Activated gamma-delta T cell treated with Interleukin-2 at 50 U/mL for 16 hours (primary cell): ENCODE measurements at places on chromosomes 11 and 22.

DNA sequence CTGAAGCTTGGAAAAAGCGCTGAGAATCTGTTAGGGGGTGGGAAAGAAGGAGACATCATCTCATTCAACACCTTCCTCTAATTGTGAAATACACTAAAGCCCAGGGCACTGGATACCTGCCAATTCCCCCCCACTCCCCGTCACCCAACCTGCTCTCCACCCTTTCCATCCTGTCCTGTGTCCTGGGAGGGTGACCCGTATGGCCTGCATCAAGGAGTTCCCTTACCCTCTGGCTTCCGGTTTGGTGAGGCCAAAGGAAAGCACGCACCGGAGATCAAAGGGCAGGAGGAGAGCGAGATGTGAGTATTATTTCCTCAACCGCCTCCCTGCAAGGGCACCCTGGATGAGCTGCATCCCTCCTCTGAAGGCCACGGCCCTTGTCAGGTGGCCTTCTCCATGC, 65.0 kb upstream of the PTPRJ start:
- peak; percentile 8 for DNase-seq

DNA sequence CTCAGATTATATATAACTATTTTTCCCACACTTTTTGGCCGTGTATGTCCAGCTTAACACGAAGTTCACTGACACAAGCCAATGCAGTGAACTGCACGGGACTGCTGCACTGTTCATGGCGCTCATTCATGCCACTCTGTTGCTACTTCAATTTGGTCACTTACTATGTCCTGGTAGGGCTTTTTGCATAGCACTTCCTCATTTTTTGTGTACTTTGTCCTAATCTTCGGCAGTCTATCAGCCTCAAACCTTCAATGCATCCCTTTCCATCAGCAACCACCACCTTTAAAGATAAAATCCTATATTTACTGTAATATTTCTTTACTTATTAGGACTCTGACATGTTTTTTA, 18.7 kb upstream of the ARHGAP32 start:
- no peak for DNase-seq

GRCh38 chr11:15938121-15938611, 418.2 kb downstream of the SOX6 start:
- no peak for DNase-seq

DNA sequence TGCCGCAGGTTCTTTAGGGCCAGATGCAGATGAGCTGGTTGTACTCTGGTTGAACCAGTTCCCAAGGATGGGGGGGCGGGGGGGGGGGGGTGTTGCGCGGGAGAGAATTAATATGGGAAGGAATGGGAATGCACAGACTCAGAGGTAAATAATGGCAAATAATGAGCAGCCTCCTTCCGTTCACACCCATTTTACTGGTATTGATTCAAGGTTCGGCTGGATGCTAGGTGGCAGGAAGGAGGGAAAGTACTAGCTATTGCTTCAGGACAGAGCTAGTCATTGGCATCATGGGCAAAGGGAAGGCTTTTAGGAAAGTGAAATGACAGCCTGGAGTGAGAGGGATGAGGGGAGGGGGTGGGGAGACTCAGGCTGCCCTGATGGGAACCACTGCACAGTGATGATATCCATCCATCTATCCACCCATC, at the start of gene VSTM5:
Gene VSTM5, minus strand, starts transcription at position 25 of the 425 bp plus-strand sequence. CDS start 116 bp downstream, outside the sequence.
- DNase-seq: no peak

DNA sequence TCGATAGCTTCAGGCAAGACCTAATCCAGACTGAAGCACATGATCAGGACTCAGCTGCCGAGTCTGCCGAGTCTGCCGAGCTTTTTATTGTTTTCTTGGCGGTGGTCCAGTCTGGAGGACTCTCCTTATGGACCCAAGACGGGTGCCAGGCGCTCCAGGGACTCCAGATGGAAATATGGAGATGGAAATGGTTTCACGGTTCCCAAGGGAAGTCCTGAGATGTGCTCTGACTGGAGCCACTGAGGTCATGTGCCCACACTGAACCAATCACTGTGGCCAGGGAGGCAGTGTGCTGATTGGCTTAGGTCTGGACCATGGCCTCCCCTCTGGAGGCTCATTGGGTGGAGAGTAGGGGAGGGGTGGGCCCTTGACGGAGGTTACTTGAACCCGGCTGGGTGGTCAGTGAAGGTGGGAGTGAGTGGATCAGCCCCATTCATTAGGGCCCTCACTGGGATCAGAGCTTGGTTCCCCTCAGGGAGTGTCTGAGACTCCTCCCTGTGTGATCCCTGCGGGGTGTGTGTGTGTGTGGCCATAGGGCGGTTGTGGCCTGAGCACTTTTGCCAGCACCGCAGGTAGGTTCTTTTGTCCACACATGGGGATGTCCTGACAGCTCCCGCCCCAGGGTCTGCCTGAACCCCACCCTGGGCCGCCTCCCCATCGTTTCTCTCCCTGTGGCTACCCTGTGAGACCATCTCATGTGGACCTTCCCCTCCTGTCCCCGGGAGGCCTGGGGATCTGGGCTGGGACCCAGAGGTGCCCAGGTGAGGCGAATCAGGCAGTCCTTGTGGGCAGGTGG, 14.0 kb downstream of the RPS6KA4 start:
- DNase-seq: no peak

- DNase-seq: no peak
These were observed 6.7 kb downstream of the SUSD2 start for GRCh38 chr22:24187731-24188644.

DNA sequence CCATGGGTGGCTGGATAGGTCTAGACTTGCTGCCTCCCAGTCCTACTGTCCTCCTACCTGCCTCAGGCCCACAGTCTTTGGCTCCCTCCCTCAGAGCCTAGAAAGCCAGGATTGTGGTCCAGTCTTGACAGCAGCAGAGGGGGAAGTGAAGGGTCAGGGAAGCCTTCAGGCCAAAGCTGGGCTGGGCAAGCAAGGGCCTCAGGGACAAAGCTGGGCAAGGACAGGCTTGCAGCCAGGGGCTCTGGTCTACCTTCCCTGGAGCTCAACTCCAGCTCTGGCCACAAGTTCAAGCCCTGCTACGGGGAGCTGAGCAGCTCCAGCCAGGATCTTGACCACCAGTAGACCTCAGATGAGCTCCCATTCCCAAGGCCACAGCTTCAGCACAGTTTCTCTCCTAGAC, 14.9 kb downstream of the LMO1 start:
- DNase-seq: no peak

- DNase-seq: no peak
These were observed 47.1 kb upstream of the ARHGAP32 start for GRCh38 chr11:129239207-129239606.

DNA sequence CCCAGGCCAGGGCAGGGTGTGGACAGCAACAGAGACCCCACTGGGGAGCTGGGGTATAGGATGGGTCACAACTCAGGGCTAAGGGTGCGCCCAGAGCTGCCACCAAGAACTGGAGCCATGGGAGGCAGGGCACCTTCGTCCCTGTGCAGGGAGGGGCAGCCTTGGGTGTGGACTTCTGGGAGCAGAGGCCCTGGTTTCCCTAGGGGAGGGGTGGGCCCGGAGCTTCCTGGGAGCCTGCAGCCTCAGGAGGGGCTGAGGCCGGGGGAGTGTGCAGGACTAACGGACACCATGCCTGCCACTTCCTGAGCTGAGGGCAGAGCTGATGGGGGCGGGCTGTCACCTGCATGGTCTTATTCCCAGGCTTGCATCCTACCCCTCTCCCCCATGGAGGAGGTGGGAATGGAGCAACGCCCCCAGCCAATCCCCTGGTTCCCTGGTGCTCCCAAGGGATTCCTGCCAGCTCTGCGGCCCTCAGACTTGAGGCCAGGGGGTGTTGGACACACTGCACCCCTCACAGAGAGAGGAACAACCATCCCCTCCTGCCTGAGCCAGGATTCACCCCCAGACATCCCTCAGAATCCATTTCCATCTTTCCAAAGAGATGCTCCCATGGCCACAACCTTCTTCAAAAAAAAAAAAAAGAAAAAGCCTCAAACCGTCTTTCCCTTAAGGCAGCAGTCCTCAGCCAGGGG, 225.7 kb downstream of the CTTN start:
- no peak for DNase-seq

DNA sequence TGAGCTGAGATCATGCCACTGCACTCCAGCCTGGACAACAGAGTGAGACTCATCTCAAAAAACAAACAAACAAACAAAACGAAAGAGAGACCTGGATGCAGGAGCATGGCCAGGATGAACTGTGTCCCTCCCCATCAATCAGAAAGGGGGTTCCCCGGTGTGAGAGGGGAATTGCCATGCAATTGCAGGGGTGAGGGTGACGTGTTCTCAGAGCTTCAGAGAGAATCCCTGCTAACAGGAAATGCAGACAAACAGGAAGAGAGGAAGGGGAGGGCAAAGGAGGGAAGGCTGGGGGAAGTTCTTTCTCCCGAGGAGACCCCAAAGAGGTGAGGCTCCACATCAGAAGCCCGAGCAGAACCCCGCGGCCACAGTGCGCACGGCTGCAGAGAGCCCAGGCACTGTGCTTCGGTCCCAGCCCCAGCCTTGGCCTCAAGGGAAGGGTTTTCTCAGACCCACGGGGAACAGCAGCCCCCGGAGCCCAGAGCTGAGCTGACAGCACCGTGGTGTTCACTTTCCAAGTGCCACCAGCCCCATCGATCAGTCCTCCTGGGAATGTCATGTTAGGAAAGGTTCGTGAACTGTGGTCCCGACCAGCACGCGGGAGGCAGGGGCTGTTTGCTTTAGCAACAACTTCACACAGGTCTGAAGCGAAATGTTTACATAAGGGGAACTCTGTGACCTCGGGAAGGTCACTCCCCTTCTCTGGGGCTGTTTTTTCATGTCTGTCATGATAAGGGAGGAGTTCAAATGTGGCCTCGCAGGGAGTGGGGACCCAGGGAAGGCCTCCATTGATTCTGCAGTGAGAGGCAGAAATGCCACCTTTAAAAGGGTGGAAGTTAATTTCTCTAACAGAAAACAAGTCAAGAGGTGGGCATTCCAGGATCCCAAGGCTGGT, 108.0 kb upstream of the ANO1 start:
- no peak for DNase-seq

DNA sequence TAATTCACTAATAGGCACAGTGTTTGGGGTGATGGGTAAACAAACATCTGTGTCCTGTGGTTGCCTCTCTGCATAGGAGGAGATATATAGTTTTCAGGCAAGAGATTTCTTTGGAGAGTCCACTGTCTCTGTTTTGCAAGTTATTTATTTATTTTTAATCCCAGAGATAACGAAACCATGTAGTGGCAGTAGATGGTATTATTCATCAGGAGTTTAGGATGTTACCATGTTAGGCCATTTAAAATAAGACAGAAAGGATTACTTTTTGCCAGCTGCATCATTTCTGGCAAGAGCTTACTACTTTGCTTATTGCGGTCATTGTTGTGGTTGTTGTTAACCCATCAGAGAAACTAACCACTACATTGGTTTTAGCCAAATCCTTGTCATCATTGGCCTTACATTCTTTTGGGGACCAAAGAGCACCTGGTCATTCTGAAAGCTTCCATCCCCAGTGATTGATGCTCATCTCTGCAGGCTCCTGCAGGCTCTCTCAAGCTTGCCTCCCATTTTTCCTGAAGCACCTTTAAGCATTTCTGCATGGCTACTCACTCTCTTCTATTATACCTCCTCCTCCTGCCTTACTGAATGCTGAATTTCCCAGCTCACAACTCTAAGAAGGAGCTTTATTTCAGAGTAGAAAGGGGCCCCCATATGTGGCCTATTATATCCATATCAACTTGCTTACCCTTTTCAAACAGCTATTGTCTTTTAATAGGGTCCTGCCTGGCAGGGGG, 84.4 kb downstream of the CSTPP1 start:
- DNase-seq: no peak

DNA sequence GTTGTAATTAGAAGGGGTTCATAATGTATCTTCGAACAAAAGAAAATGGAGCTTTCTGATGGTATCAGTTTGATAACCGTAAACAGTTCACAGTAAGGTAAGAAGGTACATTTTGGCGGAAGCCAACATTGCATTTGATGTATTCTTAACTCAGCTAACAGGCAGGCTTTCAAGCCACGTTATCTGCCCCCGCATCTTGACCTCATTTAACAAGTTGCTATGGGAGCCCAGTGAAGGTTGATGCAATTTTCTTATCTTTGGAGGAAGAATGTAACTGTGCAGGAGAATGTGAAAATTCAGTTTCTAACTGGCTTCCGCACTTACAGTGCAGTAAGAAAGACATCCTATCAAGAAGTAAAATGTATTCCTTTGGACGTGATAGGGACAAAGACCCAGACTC, 110.6 kb downstream of the ETS1 start:
- peak; percentile 73 for DNase-seq

DNA sequence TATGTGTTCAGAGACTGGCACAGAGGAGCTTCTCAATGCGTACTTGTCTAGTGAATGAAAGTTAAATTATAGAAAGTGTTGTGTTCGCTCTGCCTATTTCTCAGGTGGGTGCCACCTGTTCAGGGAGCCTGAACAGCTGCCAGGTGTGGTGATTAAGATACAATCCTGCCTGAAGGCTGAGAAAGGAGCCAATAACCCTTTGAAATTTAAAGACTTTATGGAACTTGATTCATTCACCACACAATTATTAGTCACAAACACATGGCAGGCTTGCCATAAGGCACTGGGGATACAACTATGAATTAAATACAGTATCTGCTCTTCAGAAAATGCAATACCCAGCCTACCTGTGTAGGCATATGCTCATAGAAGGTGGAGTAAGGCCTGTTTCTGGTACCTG, 92.9 kb upstream of the AMOTL1 start:
- DNase-seq: no peak

DNA sequence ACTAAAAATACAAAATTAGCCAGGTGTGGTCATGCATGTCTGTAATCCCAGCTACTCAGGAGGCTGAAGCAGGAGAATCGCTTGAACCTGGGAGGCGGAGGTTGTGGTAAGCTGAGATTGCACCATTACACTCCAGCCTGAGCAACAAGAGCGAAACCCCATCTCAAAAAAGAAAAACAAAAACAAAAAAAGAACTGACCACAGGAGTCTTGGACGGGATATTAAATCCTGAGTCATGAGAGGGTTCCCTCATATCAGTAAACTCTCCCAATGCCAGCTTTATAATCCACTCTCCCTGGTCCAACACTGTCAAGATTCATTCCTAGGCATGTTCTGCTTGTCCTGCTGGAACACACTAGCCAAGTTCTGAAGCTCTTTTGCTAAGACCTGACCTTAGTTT, 61.5 kb upstream of the EP300 start:
- no peak for DNase-seq

GRCh38 chr11:32451808-32452207, 16.5 kb upstream of the WT1 start:
- DNase-seq: no peak

GRCh38 chr11:121113611-121114010, 12.6 kb downstream of the TECTA start:
- DNase-seq: no peak

DNA sequence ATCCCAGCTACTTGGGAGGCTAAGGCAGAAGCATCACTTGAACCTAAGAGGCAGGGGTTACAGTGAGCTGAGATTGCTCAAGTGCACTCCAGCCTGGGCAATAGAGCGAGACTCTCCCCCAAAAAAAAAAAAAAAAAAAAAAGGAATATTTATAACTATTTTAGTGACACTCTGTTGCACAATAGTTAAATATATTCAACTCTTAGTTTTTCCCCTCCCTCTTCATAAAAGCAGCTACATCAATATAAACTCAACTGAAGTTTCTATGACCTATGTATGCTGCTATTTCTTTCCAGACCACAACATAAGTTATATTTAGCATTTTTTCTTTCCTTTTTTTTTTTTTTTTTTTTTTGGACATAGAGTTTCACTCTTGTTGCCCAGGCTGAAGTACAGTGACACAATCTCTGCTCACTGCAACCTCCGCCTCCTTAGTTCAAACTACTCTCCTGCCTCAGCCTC, 19.2 kb downstream of the CELF1 start:
- DNase-seq: no peak
